ENCODE measurements at places on chromosomes 3 and 15.

GRCh38 chr15:99502661-99503060 is 63.1 kb upstream of the MEF2A start:
- no peak for DNase-seq

- DNase-seq = no peak
These were observed 4.0 kb downstream of the MUC4 start for GRCh38 chr3:195807681-195808121.

DNA sequence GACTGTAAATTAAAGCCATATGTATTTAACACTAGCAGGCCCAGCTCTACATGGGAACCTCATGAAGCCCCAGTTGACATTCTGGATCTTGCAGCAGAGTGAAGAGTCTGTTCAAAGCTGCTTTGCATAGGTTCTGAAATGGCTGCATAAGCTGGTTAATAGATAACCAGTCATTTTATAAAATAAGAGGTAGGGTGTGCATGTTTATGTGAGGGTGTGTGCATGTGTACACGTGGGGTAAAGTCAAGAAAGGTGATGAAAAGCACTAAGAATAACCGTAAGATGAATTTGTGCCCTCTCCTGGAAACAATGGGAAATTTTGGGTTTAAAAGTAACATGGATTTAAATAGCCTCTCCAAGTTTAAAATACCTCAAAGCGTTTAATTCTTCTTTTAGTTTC is 33.0 kb downstream of the PAQR9 start:
- no peak for DNase-seq

DNA sequence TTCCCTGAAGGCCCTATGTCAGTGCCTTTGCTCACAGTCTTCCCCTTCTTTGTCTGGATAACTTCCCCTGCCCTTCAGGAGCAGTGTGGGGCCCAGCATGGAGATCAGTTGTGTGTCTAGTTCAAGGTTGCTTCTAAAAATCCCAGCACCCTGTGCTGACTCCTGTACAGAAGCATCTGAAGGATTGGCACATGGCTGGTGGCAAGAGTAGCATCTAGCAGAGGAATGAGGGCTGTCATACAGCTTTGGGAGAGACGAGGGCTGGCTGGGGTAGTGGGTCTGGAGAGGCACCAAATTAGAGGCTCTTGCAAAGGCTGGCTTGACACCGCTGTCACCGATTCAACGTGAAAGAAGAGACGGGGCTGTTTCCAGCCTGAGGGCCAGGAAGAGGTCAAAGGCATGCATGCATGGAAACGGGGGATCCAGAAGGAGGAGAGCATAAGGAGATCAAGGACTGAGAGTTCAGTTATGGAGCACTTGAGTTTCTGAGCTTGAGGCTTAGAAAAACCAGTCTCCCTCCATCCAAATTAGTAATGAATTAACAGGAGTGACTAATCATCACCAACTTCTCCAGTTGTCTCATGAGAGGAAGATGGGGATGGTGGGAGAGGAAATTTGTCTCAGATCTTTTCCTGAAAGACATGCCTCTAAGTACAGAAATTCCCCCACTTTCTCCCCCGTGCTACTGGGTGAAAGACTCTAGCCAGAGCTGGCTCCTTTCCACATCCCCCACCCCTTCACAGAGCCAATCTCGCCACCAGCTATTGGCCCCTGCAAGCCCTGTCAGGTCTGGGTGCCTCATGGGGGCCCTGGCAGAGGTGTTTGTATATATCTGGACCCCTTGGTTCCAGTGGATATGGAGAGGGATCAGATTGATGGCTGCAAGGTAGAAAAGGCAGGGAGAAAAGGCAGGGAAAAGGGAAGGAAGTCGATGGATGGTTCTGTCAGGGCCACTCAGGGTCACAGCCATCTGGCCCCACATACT is 45.9 kb downstream of the SLCO2A1 start:
- no peak for DNase-seq

DNA sequence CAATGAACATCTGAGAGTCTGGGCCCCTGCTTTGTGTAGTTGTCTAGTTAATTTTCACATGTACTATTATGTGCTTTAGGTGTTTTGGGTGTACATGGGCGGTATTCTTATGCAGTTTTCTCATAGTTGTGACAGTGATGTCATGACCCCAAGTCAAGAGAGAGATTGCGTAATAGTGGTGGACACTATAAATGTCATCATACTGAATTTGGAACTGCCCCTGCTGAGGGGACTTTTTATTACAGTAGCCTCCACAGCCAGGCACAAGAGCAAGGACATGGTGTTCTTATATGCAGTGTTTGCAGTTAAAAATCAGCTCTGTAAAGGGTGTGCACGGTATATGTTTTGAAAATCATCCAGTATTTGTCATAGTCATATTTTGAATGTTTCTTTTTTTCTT is 29.5 kb downstream of the ABHD2 start:
- no peak for DNase-seq

- no peak for DNase-seq
These were observed 192.9 kb upstream of the SLITRK3 start for GRCh38 chr3:165389064-165389463.
